ENCODE measurements at places on chromosomes 6 and 20.

DNA sequence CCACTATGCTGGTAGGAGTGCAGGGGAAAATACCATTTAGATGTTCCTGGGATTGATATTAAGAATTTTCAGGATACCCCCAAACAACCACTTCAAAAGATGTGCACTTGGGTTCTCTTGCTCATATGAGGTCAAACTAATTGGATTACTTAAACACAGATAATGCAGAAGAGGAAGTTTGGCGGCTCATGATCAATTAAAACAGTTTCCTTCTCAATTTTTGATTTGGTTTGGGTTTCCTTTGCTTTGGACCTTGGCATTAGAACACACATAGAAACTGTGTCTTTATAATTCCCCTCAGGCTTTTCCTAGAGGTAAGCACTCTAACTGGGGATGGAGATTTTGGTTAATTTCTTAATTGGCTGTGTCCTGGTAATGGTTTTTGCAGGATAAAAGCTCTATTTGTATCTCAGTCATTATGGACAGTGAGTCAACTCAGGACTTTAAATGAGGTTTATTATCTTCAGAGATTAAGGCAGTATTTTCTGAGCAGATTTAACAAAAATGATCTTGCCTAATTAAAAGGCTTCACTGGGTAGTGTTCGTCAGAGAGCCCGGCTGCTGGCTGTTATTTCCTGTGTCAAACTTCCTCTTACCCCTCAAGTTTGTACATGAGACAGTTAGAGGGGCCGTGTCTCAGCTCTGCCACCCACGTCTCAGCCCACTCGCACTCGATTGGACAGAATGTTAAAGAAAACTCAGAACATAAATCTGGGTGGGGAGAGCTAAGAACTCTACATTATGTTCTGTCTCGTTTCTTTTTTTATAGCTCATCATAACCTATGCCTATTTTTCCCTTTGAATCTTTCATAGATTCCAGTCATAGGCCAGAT lies 50.3 kb upstream of the PREP start:
- peak; percentile 31 for DNase-seq

DNA sequence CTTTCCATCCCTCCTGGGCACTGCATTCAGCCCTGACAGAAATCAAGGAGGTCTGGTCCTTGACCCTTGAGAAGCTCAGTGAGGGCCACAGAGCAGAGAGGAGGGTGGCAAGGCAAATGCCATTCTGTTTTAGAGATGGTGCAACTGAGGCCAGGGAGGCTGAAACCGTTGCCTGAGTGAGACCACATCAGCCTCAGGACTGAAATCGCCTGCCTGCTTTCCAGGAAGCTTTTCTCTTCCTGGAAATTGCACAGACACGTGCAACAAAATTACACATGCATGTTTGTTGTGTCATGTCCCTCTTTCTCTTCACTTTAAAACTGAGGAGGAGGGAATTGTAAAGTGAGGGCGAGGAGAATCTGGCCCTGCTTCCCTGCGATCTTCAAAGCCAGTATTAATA lies 113.7 kb upstream of the PDE10A start:
- DNase-seq = no peak

- no peak for DNase-seq
Measured at GRCh38 chr20:49281059-49281912, 3.4 kb upstream of the ZNFX1 start.

DNA sequence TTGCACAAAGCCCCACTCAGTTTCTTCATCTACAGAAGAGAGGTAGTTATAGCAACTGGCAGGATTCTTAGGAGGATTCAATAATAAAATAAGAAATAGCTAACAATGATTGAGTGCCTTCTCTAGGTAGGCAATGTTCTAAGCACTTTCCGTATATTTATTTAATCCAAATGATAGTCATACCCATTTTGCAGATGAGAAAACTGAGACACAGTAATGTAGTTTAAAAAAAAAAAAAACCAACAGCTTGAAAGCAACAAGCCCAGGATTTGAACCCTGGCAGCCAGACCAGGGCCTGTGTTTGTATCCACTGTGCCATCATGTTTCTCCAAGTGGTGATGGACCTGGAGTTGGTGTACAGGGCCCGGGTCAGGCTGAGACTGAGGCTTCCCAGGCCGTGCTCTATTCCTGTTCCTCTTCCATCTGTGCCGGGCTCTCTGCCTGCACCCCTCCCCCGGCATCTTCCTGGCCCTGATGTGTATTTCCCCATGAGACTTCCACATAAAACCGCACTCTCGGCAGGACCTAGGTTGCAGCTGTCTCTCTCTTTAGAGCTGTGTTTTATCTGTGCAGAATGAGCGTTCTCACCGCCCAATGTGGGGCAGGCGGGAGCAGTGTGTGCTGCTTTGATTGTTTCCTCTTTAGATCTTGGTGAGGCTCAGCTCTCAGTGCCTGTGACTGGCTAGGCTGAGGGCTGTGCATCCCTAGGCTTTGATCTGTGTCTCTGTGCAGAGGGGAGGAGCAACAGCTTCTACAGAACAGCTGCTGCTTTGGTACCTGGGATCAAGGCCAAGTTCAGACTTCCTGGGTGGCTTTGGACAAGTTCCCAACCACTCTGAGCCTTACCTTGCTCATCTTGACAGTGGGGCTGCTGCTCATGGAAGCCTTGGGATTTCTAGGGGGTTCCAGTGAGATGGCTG lies 49.5 kb downstream of the TOX2 start:
- peak; percentile 83 for DNase-seq

DNA sequence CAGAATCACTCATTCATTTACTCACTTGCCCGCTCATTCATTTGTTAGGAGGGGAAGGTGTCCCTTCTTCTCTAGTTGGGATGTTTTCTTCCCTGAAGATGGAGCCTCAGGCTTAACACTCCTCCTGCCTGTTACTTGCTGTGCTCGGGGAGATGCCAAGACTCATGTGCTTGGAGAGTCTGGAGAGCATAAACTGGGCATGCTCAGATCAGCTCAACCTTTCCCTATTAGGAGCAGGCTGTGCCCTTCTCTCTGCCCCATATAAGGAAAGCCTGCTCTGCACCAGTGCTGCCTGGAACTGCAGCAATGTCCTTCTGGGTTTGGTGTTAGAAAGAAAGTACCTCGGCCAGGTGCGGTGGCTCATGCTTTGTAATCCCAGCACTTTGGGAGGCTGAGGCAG lies 18.0 kb upstream of the UBE2V1 start:
- no peak for DNase-seq

DNA sequence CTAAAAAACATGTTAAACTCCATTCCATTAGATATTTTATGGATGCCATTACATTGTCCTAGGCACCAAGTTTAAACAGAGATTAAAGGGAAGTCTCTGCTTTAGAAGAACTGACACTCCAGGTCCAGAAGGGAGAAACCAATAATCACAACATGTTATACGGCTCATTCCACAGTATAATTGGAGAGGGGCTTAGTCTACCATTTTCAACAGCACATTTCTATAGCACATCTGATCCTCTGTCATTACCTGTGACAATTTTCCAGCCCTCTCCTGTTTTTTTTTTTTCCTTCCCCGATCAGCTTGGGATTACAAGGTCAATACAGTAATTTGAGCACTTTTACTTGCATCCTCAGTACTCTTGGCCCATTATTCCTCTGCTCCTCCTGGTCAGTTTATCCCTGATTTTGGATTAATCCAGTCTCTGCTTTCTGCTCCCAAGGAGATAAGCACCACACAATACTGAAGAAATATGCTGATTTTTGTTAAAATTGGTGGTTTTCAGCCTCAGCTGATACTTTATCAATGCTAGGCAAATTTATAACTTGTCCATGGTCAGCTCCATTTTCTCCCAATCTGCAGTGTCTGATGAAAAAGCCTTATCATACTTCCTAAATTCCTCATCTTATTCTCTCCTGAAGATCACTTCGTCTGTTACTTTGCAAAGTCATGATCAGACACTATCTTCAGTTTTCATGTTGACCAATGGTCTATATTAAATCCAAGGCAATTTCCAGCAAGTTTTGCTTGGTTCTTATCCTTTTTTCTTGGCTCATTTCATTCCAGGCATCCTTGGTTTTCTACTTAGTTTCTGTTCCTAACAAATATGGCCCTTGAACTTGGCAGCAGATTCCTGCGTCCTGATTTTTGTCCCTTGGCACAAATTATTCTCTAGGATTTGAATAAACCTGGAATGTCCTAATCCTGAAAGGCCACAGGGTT lies 30.8 kb upstream of the SYNCRIP start:
- DNase-seq = no peak
